NCI-H2029 (cell line): ENCODE measurements at places on chromosomes 16 and 17.

GRCh38 chr17:3485481-3486068 lies 9.8 kb downstream of the ASPA start:
- DNase-seq: no peak

- DNase-seq: no peak
These were observed 162.9 kb downstream of the SEC14L1 start for GRCh38 chr17:77303620-77304019.

DNA sequence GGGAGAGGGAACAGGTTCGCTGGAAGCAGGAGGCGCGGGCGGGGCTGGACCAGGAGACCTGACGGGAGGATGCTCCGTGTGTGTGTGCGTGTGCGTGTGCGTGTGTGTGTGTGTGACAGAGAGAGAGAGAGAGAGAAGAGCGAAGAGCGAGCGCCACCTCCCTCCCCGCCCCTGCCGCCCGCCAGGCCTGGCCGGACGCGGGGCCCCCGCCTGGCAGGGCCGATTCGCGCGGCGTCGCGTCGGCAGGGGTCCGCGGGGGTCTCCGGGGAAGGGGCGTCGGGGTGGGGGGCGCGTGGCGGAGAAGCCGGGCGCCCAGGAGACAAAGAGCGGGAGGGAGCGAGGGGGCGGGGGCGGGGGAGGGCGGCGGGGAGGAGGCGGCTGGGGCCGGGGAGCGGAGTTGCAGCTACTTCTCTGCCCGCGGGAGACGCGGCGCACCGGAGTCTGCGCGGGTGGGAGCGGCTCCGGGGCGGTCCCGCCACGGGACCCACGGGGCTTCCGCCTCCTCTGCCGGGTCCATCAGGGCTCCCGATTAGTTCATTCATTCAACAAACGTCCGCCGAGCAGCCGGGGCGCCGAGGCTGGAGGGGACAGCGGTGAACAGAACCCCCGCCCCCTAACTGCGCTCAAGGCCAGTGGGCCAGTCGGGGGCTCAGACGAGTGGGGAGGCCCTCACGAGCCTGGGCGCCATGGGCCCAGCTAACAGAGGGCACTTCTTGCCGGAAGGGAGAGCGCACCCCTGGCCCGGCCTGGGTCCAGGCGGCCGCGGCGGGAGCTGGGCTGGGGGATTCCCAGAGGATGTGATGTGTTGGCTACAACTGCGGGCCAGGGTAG lies at the start of gene SAMD14:
Gene SAMD14 (minus strand): TSS at position 433 of the 831 bp plus-strand sequence. CDS start 5,201 bp downstream, outside the sequence.
- DNase-seq: no peak

- no peak for DNase-seq
These were observed 77.7 kb upstream of the GNG13 start for GRCh38 chr16:878072-878784.

DNA sequence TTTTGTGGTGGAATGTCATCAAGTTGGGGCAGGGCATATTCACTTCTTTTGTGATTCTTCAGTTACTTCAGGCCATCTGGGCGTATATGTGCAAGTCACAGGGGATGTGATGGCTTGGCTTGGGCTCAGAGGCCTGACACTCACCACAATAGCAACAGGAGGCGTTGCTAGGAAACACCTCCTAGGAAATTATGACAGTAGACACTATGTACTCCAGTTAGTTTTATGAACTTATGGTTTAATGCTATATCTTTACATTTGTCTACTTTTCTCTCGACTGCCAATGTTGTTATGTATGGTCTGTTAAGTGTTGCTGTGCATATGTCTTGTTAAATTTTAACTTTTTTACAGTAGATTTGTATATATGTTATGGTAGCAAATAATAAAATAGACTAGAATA lies 788.7 kb upstream of the GOT2 start:
- DNase-seq: no peak

- no peak for DNase-seq
These were observed at the start of gene PROCA1 for GRCh38 chr17:28711723-28712031. Gene PROCA1 (minus strand): TSS chr17:28711888. CDS start chr17:28711660, 228 bp downstream.

GRCh38 chr17:31508288-31509094 lies 117.0 kb downstream of the RAB11FIP4 start:
- no peak for DNase-seq

GRCh38 chr16:4517812-4518680 lies 20.5 kb downstream of the CDIP1 start:
- no peak for DNase-seq

DNA sequence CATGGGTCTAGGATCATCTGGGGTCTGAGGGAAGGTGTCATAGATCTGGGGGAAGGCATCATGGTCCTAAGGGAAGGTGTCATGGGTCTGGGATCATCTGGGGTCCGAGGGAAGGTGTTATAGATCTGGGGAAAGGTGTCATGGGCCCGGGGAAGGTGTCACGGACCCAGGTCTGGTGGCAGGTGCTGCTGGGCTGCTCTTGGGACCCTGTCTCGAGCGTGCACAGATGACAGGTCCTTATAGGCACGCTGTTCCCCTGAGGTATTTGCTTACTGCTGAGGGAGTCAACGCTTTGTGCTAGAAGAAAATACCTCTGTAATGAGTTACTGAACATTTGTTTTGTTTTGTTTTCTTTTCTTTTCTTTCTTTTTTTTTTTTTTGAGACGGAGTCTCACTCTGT lies 1.4 kb downstream of the RAB40C start:
- no peak for DNase-seq

DNA sequence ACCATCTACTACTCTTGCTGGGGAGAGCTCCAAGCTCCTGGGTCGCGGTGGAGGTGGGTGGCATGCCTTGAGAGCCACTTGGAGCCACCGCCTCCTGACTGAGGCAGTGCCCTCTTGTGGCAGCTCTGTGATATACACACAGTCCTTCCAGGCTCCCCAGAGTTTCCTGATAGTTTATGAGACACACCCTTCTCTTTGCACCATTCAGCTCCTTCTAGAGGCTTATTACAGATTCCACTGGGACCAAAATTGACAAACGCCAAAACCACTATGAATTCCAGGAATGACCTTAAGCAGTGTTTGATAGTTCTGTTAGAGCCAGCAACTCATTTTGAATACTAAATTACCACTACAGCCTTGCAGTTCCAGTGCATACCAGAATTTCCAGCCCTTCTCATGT lies 170.1 kb upstream of the CDH13 start:
- DNase-seq: peak; percentile 31

GRCh38 chr16:89484923-89485679 lies 5.3 kb downstream of the ANKRD11 start:
- no peak for DNase-seq

- DNase-seq: no peak
These were observed 688 bp downstream of the CA10 start for GRCh38 chr17:52157603-52158449.

- no peak for DNase-seq
These were observed 7.0 kb upstream of the ZNF652 start for GRCh38 chr17:49369089-49369488.

DNA sequence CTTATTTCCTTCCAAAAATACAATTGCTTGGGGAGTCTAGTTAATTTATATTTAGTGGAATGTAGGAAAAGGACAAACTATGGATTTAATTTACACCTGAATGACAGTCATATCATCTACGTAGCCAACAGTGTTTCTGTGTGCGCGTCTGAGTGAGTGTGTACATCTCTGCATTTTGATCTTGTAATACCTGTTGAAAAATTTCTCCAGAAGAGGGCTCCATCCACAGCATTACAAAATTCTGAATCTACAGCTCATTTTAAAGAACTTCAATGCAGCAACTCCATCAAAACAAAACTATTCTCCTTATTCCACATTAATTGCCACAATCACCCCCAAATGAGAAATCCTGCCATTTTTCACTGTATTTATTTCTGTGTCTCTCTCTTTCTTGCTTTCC lies 3.9 kb downstream of the CDH13 start:
- no peak for DNase-seq

GRCh38 chr17:48604770-48605329 lies at the start of gene HOXB6:
Gene HOXB6 (minus strand): TSS chr17:48604986. CDS start chr17:48598150, 6,836 bp downstream.
- DNase-seq: no peak

DNA sequence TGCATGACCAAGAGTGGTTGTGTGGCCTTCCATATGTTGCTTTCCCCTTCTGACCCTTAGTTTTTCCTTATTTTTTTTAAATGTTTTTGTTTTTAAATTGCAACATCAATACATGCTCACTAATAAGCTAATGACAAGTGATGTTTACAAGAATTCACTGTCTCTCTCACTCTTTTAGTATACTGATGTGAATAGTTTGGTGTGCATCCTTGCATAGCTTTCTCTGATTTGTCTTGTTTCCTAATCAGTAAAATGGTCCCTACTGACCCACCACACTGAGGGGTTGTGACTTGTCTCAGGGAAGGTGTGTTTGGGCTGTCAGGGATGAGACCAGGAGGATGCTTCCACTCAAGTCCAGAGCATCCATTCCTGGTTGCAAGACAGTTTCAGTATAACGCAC lies 26.0 kb downstream of the CIITA start:
- no peak for DNase-seq

GRCh38 chr16:47058295-47059086 lies 85.0 kb upstream of the DNAJA2 start:
- peak; percentile 14 for DNase-seq

DNA sequence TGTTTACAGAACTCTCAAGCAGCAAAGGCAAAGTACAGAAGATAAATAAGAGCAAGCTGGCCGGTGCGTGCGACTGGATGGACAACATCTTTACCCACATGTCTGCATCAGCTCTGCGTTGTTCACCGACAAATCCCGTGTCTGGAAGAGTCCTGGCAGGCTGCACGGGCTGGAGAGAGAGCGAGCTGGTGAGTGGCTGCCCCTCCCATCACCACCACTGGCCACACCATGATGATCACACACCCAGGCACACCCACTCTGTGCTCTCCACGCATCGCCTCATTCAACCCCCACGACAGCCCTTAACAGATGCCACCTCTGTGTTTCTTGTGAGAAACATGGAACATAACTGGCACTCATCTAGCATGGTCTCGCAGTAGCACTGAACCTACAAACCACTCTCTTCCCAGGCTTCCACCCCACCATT lies 59.2 kb downstream of the ANKRD11 start:
- DNase-seq: no peak

DNA sequence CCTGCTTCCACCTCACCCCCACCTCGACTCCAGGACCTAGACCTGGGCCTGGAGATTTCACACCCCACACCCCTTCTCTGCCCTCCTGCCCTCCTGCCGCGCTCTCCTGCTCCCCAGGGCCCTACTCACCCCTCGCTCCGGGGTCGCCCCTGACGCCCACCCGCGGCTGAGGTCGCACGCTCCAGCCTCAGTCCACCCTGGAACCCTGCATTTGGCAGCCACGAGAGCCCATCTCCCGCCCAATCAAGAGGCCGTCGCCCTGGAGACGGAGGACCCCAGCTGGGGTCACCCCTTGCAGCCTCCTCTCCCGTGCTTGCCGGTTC lies 16.1 kb downstream of the TLE7 start:
- no peak for DNase-seq

DNA sequence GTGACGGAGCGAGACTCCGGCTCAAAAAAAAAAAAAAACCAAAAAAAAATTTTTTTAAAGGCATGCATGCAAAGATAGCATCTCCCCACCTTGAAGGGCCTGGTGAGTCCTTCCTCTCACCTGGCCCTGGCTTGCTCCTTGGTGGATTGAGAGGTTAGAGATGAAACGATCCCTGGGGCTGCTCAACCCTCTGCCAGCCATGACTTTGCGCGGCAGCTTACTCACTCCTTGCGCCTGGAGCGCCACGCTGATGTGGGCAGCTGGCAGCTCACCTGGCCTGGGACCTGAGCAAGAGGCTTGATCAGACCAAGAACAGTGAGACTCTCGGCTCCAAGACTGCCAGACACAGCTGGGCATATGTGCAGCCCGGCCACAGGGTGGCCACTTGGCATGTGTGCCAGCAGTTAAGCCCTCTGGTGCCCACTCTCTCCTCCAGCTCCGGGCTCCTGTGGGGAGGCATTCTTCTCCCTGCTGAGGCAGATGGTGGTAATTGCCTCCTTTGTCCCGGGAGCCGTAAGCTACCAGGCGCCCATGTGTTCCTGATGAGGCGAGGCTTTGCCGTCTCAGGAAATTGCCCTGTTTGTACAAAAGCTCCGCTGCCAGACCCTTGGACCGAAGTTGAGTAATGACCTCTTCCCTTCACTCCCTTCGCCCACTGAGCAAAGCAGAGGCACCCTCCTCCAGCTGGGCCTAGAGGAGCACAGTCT lies 5.1 kb upstream of the EVPL start:
- no peak for DNase-seq

DNA sequence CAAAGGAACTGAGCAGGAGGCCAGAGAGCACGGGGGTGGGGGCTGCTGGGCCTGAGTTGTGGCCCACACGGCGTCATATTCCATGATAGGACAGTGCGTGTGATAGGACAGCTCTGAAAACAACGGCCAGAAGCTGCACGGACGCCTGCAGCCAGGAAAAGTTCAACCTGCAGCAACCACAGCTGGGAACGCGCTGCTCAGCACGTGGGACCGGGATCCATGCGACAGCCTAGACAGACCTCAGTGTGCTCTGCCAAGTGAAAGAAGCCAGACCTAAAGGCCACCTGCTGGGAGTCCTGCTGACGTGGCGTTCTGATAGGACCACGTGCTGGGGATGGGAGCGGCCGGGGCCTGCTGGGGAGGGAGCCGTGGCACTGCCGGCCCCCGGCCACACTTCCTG lies 21.6 kb downstream of the CTU2 start:
- DNase-seq: peak; percentile 15

- no peak for DNase-seq
These were observed 7.4 kb downstream of the ZDHHC7 start for GRCh38 chr16:85003725-85004586.

DNA sequence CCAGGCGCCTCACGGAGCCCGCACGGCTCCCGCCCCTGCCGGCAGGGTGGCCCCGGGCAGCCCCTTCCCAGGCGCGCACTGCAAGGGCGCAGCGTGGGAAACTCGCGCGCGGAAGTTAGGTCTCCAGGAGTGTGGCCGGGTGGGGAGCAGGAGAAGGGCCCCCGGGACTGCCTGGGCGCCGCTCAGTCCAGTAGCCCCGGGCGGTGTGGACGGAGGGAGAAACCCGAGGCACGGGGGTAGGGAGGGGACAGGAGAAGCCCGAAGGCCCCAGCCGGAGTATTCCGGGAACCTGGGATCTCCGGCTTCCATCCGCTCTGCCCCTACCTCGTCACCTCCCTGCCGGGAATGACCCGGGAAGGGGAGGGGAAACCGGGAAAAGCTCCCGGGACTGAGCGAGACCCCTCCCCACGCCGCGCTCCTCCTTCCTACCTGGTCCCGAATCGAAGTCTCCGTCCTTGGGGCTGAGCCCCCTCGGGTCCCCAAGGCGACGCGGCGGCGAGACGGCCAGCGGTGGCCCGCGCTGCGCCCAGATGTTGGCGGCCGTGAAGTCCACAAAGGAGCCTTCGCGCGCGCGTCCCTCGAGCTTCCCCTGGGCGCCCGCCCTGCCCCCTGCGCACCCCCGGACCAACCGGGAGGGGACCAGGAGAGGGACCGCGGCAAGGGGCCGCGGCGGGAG lies 418 bp downstream of the SOCS3 start:
- no peak for DNase-seq

DNA sequence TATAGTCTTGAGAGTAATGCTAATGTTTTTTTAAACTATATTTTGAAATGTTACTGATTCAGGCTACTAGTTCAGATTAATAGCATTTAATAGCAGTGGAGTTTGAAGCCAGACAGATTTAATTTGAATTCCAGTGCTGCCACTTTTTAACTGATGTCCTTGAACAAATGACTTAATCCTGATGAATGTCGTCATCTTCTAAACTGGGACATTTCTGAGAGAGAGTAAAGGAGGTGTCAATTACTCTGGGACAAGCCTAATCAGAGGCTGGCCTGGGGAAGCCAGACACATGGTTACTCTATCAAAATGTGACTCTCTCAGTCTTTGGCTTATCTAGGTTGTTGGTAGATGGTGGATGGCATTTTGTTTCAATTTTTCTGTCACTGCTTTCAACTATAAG lies 246.7 kb downstream of the HS3ST3A1 start:
- DNase-seq: no peak

GRCh38 chr16:2392025-2392424 lies 37.2 kb upstream of the CCNF start:
- DNase-seq: no peak
